ENCODE measurements at places on chromosomes 12 and 14. TPM values are rescaled to one million over a fixed set of nuclear protein-coding genes. Genes with fewer than 3 reads are reported as not detected.

SIRT4 gene
- 1.6 TPM for total RNA-seq

CELA1 gene
- total RNA-seq = 0.16 TPM

CLEC1B gene
- total RNA-seq = not detected

GPRC5D gene
- total RNA-seq = not detected

KRT78 gene
- total RNA-seq = not detected

CRIP1 gene
- total RNA-seq = 545 TPM

KCNA5 gene
- not detected for total RNA-seq

TPH2 gene
- total RNA-seq = not detected

TBK1 gene
- total RNA-seq = 35.4 TPM

GLT1D1 gene
- 1.0 TPM for total RNA-seq

LRTM2 gene
- total RNA-seq = not detected

PTPRR gene
- not detected for total RNA-seq

MYF5 gene
- not detected for total RNA-seq

NXPH4 gene
- total RNA-seq = 1.0 TPM

INSM2 gene
- not detected for total RNA-seq

TMTC2 gene
- total RNA-seq = 2.0 TPM

TAS2R46 gene
- total RNA-seq = 1.9 TPM

SMARCC2 gene
- 136 TPM for total RNA-seq

IQSEC3 gene
- total RNA-seq = 0.39 TPM

ESR2 gene
- total RNA-seq = 0.25 TPM

IL23A gene
- 8.6 TPM for total RNA-seq

VAMP1 gene
- 47.8 TPM for total RNA-seq

PMCH gene
- total RNA-seq = 2.8 TPM

CIDEB gene
- total RNA-seq = 28.6 TPM

SDR9C7 gene
- not detected for total RNA-seq

GNB3 gene
- 0.39 TPM for total RNA-seq

CCDC88C gene
- 175 TPM for total RNA-seq

PIK3C2G gene
- total RNA-seq = not detected

Data from T-helper 2 cell treated with Interferon-gamma antibody and Interleukin-4, amounts not matched to agents 100 ng/mL and 5 ng/mL, for 36 hours (primary cell).